ENCODE measurements at places on chromosomes 4 and X. TPM values are rescaled to one million over a fixed set of nuclear protein-coding genes. Genes with fewer than 3 reads are reported as not detected.

The ATOH1 gene
- total RNA-seq = not detected

The KCNE5 gene
- 2.0 TPM for total RNA-seq

The HEPH gene
- under 0.01 TPM for total RNA-seq

The SYN1 gene
- total RNA-seq = not detected

The DMP1 gene
- total RNA-seq = not detected

Measured in placental epithelial cell (primary cell).